Fibroblast of skin of right quadriceps (primary cell): ENCODE measurements at places on chromosomes 4 and X.

GRCh38 chr4:185518494-185518893 is 16.8 kb downstream of the PDLIM3 start:
- no peak for DNase-seq

DNA sequence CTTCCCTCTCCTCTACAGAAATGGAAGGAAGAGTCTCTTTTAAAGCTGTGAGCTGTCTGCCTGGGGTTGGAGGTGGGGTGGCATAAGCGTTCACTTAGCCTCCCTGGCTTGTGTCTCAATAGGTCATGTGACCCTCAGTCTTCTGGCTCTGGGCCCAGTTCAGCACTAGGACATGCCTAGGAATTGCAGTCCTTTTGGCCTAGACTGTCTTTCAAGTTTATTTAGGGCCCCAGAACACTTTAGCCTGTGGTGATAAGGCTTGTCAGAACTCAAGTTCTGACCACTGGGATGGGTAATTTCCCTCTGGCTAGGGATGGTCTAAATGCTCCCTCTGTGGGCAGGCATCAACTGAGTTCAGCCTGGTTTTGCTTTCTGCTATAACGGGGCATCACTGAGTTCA is 34.3 kb upstream of the ARMCX4 start:
- DNase-seq = no peak

GRCh38 chr4:154073107-154073822 is 284.4 kb upstream of the SFRP2 start:
- DNase-seq = peak; percentile 70

- DNase-seq = no peak
Observed at GRCh38 chr4:20529691-20530090, 170.6 kb upstream of the PACRGL start.

DNA sequence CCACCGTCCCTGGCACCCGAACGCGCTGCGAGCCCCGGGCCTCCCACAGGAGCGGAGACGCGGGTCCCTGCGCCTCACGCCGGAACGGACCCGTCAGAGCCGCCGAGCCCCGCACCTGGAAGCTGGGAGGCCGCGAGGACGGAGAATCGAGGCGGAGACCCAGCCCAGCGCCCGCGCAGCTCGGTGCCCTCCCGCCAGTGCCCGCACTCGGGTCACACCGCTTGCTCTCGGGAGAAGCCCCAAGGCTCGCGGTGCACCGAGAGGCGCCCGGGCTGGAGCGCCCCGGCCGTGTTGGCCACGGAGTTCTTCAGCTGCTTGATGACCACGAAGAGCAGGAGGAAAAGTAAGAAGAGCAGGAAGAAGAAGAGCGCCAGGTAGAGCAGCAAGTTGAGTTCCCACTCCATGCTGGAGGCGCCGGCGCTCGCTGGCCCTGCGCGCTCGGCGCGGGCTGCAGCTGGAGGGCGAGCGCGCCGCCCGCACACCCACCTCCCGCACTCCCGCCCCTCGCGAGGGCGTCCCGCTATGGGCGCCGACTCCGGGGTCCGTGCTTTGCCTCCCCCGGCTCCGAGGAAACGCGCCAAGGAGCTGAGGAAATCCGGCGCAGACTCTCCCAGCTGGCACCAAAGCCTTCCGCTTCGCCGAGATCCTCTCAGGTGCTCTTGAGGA is at the start of gene SMIM43:
SMIM43 (minus strand) TSS at position 463 of the 666 bp plus-strand sequence; CDS start at position 404, 59 bp downstream.
- no peak for DNase-seq

DNA sequence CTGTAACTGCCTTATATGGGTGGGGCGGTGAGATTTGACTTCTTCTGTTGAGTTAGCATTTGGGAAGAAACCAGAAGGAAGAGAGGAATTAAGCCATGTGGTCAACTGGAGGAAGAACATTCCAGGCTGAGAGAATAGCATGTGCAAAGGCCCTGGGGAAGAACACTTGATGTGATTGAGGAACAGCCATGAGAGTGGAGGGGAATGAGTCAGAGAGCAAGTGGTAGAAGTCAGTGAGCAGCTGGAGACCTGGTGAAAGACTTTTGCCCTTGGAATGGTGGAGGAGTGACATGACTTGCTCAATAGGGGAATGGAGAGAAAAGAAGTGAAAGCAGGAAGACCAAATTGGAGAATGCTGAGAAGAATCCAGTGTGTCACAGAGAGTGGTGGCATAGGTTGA is 327.8 kb upstream of the HAND2 start:
- DNase-seq = no peak

DNA sequence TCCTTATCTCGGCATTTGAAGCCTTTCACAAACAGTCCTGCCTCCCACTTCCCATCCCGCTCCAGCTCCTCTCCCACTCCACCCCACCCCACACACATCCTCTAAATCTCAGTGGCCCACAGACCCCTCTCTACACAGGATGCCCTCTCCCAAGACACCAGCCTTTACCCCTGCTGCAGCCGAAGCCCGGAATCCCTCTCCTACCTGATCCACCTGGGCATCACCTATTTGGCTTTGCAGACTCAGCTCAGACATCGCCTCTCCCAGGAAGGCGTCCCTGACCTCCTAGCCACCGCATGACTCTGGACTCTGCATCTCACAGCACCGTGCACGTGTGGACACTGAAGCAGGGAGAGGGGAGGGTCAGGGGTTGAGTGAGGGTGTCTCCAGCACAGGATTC is 11.5 kb downstream of the PPP2R2C start:
- no peak for DNase-seq

- no peak for DNase-seq
Observed at GRCh38 chr4:184587701-184588100, 61.5 kb downstream of the CASP3 start.

DNA sequence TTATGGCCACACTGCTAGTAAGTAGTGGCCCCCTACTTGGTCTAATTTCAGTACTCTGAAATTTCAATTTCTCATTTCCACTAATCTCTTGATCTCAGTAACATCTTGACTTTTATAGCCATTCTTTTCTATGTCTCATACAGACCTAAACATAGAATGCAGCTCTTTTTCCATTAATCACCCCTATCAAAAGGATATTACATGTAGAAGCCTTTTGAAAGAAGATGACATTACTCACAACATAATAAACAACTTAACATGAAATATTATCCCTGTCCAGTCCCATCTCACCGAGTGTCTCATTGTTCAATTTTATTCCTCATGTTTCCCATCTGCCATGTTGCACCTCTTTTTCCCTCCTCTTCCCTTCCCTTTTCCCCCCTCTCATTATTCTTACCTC is 81.1 kb upstream of the KLHL13 start:
- no peak for DNase-seq

DNA sequence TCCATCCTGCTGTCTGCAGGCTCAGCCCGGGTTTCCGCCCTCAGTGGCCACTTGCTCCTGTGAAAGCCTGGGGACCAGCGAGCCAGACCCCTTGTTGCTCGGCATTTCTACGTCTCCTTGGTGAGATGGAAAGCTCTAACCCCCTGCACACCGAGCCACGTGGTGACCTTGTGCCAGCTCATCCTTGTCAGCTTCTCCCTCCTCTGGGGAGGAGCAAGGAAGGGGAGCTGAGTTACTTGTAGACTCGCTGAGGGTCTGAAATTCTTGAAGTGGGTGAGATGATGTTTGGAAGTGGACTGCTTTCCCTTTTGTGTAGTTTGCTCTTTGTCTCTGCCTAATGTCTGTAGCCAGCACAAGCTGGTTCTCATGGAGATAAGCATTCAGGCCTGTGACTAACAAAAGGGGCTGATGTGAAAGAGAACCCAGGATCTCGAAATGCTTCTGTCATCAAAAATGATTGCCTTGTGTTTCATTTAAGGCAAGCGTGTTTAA is 29.3 kb downstream of the RGS12 start:
- no peak for DNase-seq

- no peak for DNase-seq
Observed at GRCh38 chr4:180098586-180098985, 2144.6 kb upstream of the TENM3 start.

DNA sequence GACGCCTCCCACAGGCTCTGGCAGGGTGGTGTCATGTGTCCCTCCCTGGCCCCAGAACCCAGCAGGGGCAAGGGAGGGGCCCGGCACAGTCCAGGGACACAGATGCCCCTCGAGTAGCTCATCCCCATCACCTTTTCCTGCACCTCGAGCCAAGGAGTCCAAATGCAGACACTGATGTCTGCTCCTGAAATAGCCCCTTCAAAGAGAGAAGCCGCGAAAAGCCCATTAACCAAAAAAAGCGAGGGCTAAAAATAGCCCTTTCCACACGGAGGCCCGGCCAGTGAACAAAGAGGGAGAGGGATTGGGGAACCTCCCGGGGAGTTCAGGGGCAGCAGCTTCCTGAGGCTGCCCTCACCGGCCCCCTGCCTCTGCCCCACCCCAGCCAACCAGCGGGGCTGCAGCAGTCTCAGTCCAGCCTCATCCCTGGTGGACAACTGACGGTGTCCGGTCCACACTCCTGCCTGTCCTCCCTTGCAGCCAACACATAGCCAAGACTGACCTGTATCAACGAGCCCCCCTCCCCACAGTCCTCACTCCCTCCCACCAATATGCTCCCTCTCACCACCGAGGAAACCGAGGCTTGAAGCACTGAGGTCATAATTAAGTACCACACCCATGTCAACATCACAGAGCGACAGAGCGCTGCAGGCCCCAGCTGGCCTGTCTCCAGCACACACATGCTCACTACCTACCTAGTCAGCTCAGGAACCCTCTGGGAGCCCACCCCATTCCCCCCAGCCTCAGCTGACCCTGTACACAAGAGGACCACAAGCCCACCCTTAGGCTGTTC is 23.9 kb downstream of the WDR1 start:
- no peak for DNase-seq

DNA sequence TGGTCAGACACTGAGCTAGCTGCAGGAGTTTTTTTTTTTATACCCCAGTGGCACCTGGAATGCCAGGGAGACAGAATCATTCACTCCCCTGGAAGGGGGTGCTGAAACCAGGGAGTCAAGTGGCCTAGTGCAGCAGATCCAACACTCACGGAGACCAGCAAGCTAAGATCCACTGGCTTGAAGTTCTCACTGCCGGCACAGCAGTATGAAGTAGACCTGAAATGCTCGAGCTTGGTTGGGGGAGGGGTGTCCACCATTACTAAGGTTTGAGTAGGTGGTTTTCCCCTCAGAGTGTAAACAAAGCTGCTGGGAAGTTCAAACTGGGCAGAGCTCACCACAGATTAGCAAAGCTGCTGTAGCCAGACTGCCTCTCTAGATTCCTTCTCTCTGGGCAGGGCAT is 537.9 kb upstream of the LCORL start:
- DNase-seq = no peak

DNA sequence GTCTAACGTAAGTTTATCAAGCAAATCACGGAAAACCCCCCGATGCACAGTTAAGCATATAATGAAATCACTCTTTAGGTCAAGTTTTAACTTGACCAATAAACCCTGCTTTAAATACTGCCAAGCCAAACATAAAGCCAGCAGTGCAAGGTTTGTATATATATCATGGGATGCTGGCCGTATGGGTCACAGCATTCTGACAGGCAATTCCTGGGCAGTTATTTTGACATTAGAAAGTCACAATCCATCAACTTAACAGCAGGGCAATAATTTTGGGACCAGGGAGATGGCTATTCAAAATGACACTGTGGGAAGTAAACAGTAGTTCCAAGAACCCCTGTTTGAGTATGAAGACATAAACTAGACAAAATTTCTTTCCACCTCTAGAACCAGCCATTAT is 116.9 kb downstream of the ZNF827 start:
- no peak for DNase-seq

DNA sequence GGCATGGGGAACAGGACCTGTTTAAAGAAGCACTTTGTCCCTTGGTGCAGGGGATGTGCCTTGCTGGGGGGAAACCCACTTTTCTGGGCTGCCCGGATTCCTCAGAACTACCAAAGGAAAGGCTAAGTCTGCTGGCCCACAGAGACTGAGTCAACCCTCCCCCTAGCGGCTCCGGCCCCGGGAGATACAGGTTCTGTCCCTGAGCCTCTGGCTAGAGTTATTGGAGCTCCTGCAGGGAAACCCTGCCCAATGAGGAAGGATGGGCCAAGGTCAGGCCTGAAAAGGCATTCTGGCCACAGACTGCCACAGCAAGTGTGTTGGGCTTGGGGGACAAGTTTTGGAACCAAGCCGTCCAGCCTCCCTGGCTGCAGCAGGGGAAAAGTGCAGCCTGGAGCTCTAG is 490.9 kb upstream of the ACTRT1 start:
- DNase-seq = no peak

DNA sequence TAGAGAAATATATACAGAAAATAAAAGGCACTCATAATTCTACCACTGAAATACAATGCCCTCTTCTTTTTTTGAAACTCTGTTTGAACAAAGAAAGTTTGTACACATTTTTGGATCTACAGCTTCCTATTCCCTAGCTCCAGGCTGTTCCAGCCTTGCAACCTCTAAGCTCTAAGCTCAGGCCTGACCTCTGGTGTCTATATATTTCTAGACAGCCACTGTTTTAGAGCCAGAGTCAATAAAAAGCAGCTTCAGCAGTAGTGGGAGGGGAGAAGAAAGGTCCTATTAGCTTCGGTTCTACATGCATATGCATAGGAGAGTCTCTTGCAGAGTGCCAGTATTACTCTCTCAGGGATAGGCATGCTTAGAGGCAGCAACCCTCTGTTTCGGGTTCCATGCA is 39.7 kb downstream of the CLDN2 start:
- peak; percentile 4 for DNase-seq

GRCh38 chr4:55554453-55555030 is 7.8 kb upstream of the CLOCK start:
- peak; percentile 51 for DNase-seq

- DNase-seq = no peak
Observed at GRCh38 chr4:112510291-112511092, 5.5 kb downstream of the NEUROG2 start.

DNA sequence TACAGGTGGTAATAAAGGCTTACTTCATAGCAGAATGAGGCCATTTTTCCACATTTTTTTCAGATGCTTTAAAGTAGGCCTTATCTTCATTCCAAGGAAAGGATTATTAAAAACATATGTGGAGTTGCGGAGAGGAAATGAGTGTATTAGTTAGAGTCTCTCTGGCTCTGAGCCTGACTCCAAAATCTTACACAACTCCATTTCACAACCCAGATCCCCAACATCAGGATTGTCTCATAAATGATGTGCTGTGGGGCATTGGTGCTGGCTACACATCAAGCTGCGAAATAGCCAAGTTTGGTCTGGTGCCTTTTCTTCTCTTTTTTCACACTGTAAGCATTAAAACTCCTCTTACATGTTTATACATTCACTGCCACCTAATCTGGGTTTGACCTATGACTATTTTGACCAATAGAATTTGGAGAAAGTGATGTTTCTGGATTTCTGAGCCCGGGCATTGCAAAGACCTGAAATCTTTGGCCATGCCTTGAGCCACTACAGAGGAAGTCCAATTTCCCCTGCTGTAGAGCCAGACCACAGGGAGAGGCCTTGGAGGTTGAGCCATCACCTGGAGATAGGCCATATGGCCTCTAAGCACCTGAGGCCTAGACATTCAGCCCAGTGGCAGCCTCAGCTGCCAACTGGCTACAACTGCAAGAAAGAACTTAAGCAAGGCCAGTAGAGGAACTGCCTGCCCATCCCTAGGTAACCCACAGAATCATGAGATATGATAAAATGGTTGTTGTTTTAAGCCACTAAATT is 16.7 kb upstream of the SOD3 start:
- peak; percentile 98 for DNase-seq

DNA sequence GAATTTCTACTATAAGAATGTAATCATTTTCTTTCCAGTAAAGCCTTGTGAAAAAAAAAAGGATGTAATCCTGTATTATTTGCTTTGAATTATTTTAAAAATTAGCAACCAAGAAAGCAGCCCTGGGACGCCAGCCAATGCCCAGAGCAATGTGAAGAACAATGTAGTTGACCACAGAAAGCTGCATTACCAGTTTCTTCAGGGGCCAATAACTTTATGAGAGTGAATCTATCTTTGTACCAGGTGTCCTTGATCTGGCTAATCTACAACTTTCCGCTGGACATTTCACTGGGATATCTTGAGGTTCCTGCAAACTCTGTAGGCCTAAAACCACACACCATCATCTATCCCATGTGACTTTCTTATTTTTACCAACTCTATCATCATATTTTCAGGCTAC is 7.6 kb upstream of the KLHL2 start:
- DNase-seq = peak; percentile 25
